NCI-H524 (cell line): ENCODE measurements at places on chromosomes 1 and 21.
A peak's percentile ranks its signal among the peaks of the same experiment; 100 is the strongest.

GRCh38 chr1:233815865-233816264 is 88.6 kb upstream of the SLC35F3 start:
- no peak for DNase-seq

- no peak for DNase-seq
Measured at GRCh38 chr1:115666702-115667101, 24.9 kb downstream of the VANGL1 start.

GRCh38 chr1:57254022-57254421 is 169.8 kb downstream of the DAB1 start:
- DNase-seq, result no peak

GRCh38 chr1:56806804-56807203 is 12.4 kb downstream of the FYB2 start:
- DNase-seq, result no peak

DNA sequence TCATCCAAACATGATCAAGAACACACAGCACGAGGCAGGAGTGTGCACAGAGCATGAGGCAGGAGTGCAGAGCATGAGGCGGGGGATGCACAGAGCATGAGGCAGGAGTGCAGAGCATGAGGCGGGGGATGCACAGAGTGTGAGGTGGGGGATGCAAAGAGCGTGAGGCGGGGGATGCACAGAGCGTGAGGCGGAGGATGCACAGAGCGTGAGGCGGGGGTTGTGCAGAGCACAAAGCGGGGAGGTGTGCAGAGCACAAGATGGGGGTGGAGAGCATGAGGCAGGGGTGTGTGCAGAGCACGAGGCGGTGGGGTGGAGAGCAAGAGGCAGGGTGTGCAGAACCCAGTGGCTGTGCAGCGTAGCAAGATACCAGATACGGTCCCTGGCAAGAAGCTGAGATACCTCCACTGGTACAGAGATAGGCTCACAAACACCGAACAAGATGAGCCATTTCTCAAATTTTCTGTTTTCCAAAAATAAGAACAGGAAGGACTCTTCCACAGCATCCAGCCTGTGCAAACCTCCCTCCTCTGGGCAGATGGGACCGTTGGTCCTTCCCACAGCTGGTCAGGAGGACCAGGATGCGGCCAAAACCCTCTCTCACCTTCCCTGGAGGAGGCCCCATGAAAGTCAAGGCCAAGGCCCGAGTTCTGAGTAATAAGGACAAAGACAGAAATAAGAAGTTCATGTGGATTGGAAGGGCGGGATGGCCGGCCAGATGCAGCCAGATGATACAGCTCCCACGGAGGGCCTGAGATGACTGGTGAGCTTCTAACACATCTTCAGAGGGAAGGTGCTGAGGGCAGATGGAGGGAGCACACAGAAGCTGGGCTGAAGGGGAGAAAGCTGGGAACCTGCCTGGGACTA is 12.0 kb downstream of the SPATC1L start:
- DNase-seq, result no peak

- no peak for DNase-seq
Measured at GRCh38 chr1:162973381-162973795, 95.8 kb upstream of the RGS4 start.

DNA sequence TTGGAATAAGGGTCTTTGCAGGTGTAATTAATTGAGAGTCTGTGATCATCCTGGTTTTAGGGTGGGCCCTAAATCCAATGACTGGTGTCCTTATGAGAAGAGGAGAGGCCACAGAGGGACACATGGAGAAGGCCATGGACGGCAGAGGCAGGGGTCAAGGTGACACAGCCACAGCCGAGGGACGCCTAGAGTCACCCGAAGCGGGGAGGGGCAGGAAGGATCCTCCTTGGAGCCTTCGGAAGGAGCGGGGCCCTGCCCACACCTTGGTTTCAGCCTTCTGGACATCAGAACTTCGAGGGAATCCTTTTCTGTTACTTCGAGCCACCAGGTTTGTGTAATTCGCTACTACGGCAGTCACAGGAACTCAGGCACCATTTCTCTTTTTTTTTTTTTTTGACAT is 31.1 kb downstream of the RRP1 start:
- no peak for DNase-seq

- DNase-seq, result peak; percentile 79
Measured at GRCh38 chr1:202037706-202038296, 27.4 kb downstream of the ELF3 start.

DNA sequence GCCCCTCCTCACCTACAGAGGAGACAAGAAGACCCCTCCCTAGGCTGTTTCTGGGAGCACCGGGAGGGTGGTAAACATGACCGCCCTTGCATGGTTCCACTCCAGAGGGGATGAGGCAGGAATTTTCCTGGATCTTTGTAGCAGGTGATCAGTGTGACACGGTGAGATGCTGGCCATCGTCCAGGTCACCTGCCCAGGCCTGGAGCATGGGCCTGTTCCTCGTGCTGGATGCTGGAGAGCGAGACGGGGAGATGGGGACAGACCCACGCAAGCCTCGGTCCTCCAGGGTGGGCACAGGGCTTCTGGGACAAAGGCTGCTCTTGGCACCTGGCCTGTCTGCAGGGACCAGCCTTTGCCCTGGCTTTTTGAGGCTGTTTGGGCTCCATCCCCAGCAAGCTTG is 46.2 kb downstream of the DMRTB1 start:
- DNase-seq, result no peak

DNA sequence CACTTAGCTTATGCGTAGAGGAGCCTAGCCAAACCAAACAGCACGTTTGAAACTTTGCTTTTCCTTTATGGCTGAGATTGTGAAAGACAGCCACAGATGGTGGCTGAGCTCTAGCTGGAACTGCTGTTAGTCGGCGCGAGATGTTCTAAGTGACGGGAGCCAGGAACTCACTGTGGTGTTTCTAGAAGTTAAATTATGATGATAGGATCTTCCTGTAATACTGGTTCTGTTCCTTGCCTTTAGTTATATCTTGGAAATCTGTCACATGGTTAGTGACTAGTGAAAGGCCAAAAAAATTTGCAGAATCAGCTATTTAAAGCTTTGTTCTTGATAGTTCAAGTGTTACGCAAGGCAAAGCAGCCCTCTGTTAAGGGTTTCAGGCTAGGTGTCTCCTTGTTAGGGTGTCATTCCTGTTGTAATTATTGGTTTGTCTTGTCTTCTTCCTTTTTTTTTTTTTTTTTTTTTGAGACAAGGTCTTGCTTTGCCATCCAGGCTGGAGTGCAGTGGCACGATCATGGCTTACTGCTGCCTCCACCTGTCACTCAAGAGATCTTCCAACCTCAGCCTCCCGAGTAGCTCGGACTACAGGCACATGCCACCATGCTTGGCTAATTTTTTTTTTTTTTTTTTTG is 22.6 kb downstream of the AK4 start:
- DNase-seq, result peak; percentile 23

DNA sequence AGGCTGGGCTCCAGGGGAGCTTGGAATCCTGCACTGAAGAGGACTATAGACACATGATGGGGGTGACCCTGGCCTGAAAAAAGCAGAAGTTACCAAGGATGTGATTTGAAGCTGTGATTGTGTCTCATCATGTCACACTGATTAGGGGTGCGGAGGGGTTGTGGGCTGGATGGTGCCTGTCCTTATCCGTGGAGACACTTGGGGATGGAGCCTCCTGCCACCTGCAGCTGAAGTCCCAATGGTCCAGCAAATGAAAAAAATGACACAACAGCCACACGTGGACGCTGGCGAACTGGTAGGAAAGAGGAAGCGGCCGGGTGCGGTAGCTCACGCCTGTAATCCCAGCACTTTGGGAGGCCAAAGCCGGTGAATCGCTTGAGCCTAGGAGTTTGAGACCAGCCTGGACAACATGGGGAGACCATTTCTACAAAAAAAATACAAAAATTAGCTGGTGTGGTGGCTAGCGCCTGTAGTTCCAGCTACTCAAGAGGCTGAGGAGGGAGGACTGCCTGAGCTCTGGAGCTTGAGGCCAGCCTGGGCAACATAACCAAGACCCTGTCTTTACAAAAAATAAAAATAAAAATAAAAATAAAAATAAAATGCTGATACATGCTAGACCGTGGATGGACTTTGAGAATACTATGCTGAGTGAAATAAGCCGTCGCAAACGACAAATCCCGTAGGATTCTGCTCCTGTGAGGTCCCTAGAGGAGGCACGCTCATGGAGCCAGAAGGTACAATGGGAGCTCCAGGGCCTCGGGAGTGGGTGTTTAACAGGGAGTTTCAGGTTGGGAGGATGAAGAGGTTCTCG is 838 bp upstream of the IBA57 start:
- DNase-seq, result no peak

GRCh38 chr1:51168266-51168845 is 66.3 kb downstream of the C1orf185 start:
- DNase-seq, result no peak

GRCh38 chr1:91777630-91778300 is 108.2 kb downstream of the TGFBR3 start:
- no peak for DNase-seq

- DNase-seq, result no peak
Measured at GRCh38 chr1:60835649-60836048, 246.7 kb upstream of the NFIA start.

GRCh38 chr1:43904660-43905551 is 28.7 kb upstream of the ARTN start:
- DNase-seq, result no peak

DNA sequence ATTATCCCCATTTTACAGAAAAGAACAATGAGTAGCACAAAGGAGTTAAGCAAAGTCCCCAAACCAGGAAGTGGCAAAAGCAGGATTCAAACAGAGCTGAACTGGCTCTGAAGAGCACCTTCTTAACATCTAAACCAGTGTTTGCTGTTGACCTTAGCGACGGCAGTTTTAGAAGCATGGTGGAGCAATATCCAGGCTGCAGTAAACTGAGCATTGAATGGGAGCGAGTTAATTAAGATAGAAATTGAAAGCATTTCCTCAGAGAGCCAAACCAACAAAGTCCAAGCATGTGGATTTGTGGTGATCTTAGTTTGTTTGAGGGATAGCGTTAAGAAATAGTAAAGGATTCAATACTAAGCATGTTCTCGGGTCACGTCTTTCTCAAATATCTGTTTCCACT is 13.4 kb upstream of the ZNF281 start:
- no peak for DNase-seq

GRCh38 chr21:45982092-45982757 is 655 bp downstream of the COL6A1 start:
- peak; percentile 26 for DNase-seq

DNA sequence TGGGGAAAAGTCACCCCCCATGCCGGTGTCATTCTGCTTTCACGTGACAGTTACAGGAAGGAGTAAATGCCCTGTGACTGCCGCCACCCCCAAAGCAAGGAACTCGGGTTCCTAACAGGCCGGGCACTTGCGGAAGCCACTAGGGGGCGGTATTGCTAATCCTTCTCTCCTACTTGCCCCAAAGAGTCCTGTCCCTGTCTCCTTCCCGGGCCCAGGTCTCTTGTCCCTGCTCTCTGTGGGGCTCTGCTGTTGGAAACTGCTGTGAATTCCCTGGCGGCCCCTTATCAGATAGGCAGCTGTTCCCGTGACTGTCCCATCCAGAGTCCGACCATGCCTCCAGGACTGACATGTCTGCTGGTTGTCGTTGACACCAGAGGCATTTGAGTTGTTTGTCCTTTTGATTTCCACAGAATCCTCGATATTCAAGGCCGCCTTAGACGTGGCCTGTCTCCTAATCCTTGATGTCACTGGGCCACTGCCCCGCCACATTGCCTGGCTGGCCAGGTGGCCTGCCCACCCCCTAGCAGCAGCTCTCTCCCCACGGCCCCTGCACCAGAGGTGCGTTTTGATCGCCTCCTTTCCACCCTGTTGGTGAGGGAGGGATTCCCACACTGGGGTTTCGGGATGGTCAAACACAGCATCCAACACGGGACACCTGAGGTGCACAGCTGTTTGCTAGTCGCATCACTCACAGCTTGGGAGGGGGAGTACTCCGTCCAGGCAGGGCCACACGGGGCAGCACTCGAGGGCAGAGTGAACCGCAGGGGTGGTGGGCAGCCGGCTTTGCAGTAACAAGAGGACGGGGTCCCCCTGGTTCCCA is 37.3 kb downstream of the CHAF1B start:
- DNase-seq, result peak; percentile 24

GRCh38 chr21:35538386-35538785 is 489.3 kb upstream of the RUNX1 start:
- DNase-seq, result no peak

DNA sequence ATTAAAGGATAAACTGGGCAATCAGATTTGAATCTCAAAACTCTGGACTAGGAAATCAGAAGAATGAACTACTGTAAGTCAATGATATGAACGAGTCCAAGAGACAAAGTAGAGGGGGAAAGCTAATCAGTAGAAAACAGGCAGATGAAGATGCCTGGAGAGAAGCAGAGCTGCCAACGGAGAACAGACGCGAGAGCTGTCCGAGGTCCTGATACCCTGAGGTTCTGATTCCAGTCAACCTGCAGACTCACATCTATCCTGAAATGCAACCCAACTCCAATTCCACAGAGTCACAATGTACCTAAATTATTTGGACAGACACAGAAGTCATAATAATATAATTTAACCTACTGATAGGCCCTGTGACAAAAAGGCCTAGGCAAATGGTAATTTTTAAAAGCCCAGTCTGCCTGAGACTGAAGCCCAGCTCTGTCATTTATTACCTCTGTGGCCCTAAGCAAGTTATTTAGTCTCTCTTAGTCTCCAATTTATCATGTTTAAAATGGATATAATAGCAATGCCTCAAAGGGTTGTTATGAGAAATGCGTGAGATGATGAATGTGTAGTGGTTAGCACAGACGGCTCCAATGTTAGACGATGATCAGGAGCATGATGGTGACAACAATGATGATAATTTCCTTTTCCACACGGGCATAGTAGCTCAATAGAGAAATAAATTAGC is 33.4 kb downstream of the RGS7 start:
- DNase-seq, result no peak

- no peak for DNase-seq
Measured at GRCh38 chr1:226739696-226740065, 599 bp upstream of the ITPKB start.

- no peak for DNase-seq
Measured at GRCh38 chr1:23124259-23125026, 44.2 kb downstream of the LUZP1 start.

DNA sequence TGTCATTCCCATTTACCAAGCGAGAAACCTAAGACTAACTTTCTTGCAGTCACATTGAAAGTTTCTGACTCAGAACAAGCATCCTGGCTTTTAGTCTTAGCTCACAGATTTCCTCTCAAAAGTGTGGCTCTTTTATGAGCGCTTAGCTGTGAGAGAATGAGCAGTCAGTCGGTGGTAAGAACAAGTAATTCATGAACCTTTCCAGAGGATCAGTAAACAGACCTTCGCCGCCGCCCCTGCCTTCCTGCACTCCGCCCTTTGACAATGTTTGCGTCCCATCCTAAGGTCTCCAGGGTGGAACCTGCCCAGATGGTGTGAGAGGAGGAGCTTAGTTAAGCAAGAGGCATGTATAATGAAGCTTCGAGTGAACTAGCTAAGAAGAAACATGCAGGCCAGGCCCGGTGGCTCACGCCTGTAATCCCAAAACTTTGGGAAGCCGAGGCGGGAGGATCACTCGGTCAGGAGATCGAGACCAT is 142.4 kb downstream of the GLUL start:
- peak; percentile 34 for DNase-seq

DNA sequence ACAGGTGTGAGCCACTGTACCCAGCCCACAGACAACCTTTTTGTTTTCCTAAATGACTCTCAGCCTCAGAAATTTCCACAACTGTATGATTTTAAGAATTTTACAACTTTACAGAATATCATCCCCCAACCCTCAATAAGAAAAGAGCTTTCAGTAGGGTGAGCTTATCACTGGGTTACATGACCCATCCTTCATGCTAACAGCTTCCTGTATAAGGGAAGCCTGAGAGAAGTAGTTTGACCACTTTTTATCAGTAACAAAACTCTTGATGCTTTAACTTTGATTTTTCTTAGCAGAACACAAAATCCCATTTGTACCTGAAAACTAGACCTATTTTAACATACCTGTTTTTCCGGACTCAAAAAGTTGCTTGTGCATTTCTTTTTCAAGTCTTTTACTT is 9.7 kb upstream of the MYBPHL start:
- DNase-seq, result no peak

GRCh38 chr1:209618756-209619420 is 33.3 kb downstream of the LAMB3 start:
- DNase-seq, result no peak
